ENCODE measurements at places on chromosomes 13 and 19.

DNA sequence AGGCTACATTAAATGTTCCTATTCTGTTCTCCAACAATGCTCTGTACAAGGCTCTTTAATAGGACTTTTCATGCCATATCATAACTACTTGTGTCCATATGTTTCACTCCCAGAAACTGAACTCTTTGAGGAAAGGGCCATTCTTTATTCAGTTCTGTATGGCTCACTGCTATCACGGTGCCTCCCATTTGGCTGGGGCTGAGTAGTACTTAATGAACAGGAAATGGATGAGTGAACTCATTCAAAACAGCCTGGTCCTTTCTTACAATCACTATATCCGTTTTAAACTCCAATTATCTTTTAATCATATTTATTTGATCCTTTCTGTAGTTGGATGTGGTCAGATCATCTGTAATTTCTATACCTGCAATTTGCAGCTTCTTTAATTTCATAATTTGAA, 410.6 kb downstream of the TBC1D4 start:
- no peaks in the 10 kb centered on the region for H3K27me3 ChIP-seq
- no peaks in the 10 kb centered on the region for H3K4me1 ChIP-seq
- no peaks in the 10 kb centered on the region for H3K36me3 ChIP-seq
- no peak overlapping the region for H3K4me3 ChIP-seq

DNA sequence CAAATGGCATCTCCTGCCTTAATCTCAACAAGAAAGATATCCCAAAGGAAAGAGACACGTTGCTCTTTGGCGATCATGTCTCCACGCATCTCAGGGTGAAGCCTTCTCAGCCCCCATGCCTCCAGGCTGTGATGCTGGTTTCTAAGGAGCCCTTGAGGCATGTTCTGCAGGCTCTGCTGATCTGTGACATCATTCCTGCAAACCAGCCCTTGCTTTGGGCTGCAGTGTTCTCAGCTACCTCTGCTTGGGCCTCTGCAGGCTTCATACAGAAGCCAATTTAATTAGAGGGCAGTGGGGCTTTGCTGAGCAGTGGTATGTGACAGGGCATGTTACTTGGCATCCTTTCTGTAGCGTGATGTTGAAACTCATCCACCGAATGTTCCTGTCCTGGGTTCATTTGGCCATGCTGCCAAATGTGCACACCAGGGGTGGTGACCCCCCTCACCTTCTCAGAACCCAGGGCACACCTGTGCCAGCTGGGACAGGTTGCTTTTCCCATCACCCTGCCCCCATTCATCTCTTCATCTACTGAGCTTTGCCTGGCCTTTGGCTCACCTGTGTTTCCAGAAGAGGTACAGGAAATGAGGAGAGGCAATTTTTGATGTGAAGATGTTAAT, 230.9 kb downstream of the TEX29 start:
- H3K4me1 ChIP-seq: no peaks in the 10 kb centered on the region
- no peak overlapping the region for H3K4me3 ChIP-seq
- H3K36me3 ChIP-seq: no peaks in the 10 kb centered on the region
- H3K27me3 ChIP-seq: peaks cover 4% of the 10 kb centered on the region

- no peak overlapping the region for H3K4me3 ChIP-seq
- no peak for DNase-seq
- H3K36me3 ChIP-seq: peaks cover 13% of the 10 kb centered on the region
- H3K27me3 ChIP-seq: no peaks in the 10 kb centered on the region
These were observed 177.2 kb downstream of the STK24 start for GRCh38 chr13:98399756-98400155.

DNA sequence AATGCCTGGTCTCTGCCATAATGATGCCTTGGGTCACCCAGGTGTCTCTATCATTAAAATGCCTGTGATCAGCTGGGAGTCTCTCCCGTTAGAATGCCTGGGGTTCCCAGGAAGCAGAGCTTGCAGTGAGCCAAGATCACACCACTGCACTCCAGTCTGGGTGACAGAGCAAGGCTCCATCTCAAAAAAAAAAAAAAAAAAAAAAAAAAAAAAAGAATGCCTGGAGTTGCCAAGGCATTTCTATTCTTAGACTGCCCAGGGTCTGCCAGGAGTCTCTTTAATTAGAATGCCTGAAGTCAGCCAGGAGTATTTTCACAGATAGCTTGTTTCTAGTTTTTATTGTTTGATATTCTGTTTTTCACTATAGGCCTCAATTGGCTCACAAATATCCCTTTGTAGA, 1552.5 kb downstream of the UQCRFS1 start:
- H3K4me3 ChIP-seq: no peak overlapping the region
- no peaks in the 10 kb centered on the region for H3K4me1 ChIP-seq
- no peaks in the 10 kb centered on the region for H3K27me3 ChIP-seq
- no peaks in the 10 kb centered on the region for H3K36me3 ChIP-seq
- DNase-seq: peak; percentile 5
- no peak overlapping the region for H3K27ac ChIP-seq

- H3K27ac ChIP-seq: no peak overlapping the region
- H3K4me1 ChIP-seq: no peaks in the 10 kb centered on the region
- no peaks in the 10 kb centered on the region for H3K27me3 ChIP-seq
- H3K36me3 ChIP-seq: no peaks in the 10 kb centered on the region
- DNase-seq: no peak
These were observed 33.4 kb downstream of the ABCC4 start for GRCh38 chr13:95267662-95268342.

DNA sequence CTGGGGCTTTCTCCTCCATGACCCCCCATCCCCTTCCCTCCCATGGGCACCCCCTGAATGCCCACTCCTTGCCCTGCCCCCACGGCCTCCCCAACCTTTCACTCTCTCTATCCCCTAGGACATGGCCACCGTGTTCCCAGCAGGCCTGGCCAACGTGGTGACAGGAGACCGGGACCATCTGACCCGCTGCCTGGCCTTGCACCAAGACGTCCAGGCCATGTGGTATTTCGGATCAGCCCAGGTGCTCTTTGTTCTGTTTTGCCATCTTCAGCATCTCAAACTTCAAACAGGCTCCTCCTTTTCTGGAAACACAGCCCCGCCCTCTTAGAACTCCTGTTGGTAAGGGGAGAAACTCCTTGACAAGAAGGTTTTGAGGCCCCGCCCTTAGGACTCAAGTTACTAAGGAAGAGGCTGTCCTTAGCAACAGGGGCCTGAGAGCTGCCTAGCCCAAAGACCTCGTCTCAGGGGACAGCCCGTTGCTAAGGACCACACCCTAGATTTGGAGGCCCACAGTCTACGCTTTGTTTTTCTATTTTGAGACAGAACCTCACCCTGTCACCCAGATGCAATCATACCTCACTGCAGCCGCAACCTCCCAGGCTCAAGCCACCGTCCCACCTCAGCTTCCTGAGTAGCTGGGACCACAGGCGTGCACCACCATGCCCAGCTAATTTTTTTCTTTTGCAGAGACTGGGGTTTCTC, 5.1 kb upstream of the FLT3LG start:
- no peaks in the 10 kb centered on the region for H3K27me3 ChIP-seq
- peak overlapping the region; percentile 93 for H3K27ac ChIP-seq
- H3K4me1 ChIP-seq: peaks cover 36% of the 10 kb centered on the region

GRCh38 chr19:51016798-51017683, 2.5 kb downstream of the KLK10 start:
- H3K36me3 ChIP-seq: no peaks in the 10 kb centered on the region
- H3K27ac ChIP-seq: peak overlapping the region; percentile 64
- no peak for DNase-seq
- peaks cover 44% of the 10 kb centered on the region for H3K4me1 ChIP-seq
- peaks cover 62% of the 10 kb centered on the region for H3K27me3 ChIP-seq
- peak overlapping the region; percentile 50 for H3K4me3 ChIP-seq

DNA sequence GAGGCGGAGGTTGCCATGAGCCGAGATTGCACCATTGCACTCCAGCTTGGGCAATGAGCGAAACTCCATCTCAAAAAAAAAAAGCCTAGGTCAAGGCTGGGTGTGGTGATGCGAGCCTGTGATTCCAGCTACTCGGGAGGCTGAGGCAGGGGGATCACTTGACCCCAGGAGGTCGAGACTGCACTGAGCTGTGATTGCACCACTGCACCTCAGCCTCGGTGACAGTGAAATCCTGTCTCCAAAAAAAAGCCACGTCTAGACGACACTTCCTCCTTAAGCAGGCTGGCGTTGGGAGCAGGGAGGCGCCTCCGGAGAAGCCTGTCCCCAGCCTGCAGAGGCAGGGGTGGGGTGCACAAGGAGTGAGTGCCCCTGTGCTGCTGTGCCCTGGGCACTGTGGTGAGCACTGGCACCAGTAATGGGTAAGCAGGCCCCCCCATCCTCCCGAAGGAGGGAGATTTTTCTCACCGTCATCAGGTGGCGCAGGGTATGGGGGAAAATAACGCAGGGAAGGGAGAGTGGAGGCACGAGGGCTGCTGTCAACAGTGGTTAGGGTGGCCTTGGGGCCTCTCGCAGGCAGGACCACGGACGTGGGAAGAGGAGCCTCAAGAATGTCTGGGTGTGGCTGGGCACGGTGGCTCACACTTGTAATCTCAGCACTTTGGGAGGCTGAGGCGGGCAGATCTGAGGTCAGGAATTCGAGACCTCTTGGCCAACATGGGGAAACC, 706 bp downstream of the P2RY11 start:
- DNase-seq: no peak
- no peak overlapping the region for H3K27ac ChIP-seq
- peaks cover 77% of the 10 kb centered on the region for H3K36me3 ChIP-seq
- no peak overlapping the region for H3K4me3 ChIP-seq
- peaks cover 19% of the 10 kb centered on the region for H3K4me1 ChIP-seq

- no peak overlapping the region for H3K4me3 ChIP-seq
- H3K4me1 ChIP-seq: no peaks in the 10 kb centered on the region
- H3K27me3 ChIP-seq: no peaks in the 10 kb centered on the region
- H3K36me3 ChIP-seq: peaks cover 70% of the 10 kb centered on the region
These were observed 20.8 kb upstream of the FBXL3 start for GRCh38 chr13:77047649-77048343.

DNA sequence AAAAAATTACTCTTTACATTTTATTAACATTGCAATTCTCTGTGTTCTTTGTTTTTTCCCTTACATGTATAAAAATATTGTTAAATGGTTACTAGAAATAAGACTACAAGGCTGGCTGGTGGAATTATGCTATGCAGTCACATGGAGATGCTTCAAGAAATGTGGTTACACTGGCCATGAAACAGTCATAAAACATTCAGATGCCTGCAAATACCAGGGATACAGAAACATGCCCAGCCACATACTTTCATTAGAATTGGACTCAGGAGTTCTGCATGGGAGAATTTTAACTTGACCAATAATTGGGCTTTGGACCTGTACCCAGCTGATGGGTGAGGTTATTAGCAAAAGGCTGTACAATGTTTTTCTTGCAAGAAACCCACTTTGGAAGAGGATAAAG, 1407.7 kb upstream of the SLC10A2 start:
- no peak overlapping the region for H3K27ac ChIP-seq
- no peaks in the 10 kb centered on the region for H3K27me3 ChIP-seq
- DNase-seq: no peak
- H3K36me3 ChIP-seq: no peaks in the 10 kb centered on the region
- H3K4me1 ChIP-seq: no peaks in the 10 kb centered on the region

DNA sequence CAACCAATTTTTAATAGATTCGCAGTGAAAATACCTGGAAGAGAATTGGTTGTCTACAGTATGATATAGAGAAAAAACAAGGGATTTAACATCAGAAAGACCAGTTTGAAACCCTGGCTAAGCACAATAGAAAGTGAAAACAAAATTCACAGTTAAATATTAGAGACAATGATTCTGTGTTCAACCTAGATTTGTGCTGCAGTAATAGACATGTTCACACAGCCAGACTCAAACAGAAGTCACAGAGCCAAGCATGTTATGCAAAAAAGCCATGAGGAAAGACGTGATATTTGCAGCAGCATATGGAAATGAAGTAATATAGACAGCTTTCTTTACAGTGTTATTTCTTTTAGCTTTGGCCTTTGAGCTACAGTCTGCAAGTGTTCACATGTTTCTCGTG, 48.1 kb downstream of the SCEL start:
- no peak for DNase-seq
- no peaks in the 10 kb centered on the region for H3K36me3 ChIP-seq
- H3K27me3 ChIP-seq: no peaks in the 10 kb centered on the region
- no peak overlapping the region for H3K4me3 ChIP-seq

GRCh38 chr13:22287343-22287920, 616.6 kb downstream of the FGF9 start:
- no peak for DNase-seq
- no peak overlapping the region for H3K27ac ChIP-seq
- no peaks in the 10 kb centered on the region for H3K36me3 ChIP-seq

- H3K27ac ChIP-seq: no peak overlapping the region
- H3K36me3 ChIP-seq: no peaks in the 10 kb centered on the region
- H3K27me3 ChIP-seq: peaks cover 66% of the 10 kb centered on the region
- no peak for DNase-seq
- H3K4me3 ChIP-seq: no peak overlapping the region
These were observed 550 bp upstream of the DLL3 start for GRCh38 chr19:39497996-39498797.

- H3K4me3 ChIP-seq: no peak overlapping the region
- no peaks in the 10 kb centered on the region for H3K4me1 ChIP-seq
- peaks cover 73% of the 10 kb centered on the region for H3K36me3 ChIP-seq
- H3K27ac ChIP-seq: no peak overlapping the region
- DNase-seq: no peak
These were observed 90.7 kb upstream of the MCF2L start for GRCh38 chr13:112877976-112878955.

GRCh38 chr13:112198396-112199010, 131.6 kb downstream of the SOX1 start:
- no peak overlapping the region for H3K4me3 ChIP-seq
- no peaks in the 10 kb centered on the region for H3K4me1 ChIP-seq
- no peaks in the 10 kb centered on the region for H3K36me3 ChIP-seq
- no peak overlapping the region for H3K27ac ChIP-seq

DNA sequence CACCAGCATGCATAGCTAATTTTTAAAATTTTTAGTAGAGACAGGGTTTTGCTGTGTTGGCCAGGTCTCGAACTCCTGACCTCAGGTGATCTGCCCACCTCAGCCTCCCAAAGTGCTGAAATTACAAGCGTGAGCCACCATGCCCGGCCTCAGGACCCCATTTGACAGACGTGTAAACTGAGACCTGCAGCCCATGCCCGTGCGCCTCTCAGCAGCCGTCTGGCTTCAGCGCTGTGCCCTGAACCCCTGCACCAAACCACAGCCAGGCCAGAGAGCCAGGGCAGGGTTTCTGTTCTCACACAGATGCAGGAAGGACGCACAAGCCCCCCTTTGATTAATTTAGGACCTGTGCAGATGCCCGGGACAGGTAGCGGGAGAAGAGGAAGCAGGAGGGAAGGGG, 7.3 kb upstream of the FFAR1 start:
- peaks cover 8% of the 10 kb centered on the region for H3K27me3 ChIP-seq
- H3K4me1 ChIP-seq: no peaks in the 10 kb centered on the region
- DNase-seq: no peak
- H3K27ac ChIP-seq: no peak overlapping the region

DNA sequence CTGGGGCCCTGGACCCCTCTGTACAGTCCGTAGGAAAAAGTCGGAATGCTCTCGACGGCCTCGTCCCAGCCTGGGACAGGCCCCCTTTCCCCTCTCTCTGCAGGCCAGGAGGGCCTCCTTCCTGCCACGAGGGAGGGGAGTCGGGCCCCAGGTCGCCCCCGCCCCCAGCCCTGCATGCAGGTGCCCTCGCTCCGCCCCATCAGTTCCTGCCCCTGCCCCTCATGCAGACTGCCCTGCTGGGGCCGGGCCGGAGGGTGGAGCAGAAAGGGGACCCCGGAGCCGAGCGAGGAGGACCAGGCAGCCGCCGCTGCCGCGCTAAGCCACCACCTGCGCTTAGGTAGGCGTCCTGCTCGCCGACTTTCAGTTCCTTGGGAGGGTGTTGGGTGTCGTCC, 7.3 kb downstream of the LYL1 start:
- H3K27me3 ChIP-seq: no peaks in the 10 kb centered on the region
- DNase-seq: no peak
- peaks cover 12% of the 10 kb centered on the region for H3K36me3 ChIP-seq
- H3K27ac ChIP-seq: peak overlapping the region; percentile 7
- peaks cover 90% of the 10 kb centered on the region for H3K4me1 ChIP-seq
- H3K4me3 ChIP-seq: peak overlapping the region; percentile 53
